ENCODE measurements at places on chromosomes 12 and 14.

DNA sequence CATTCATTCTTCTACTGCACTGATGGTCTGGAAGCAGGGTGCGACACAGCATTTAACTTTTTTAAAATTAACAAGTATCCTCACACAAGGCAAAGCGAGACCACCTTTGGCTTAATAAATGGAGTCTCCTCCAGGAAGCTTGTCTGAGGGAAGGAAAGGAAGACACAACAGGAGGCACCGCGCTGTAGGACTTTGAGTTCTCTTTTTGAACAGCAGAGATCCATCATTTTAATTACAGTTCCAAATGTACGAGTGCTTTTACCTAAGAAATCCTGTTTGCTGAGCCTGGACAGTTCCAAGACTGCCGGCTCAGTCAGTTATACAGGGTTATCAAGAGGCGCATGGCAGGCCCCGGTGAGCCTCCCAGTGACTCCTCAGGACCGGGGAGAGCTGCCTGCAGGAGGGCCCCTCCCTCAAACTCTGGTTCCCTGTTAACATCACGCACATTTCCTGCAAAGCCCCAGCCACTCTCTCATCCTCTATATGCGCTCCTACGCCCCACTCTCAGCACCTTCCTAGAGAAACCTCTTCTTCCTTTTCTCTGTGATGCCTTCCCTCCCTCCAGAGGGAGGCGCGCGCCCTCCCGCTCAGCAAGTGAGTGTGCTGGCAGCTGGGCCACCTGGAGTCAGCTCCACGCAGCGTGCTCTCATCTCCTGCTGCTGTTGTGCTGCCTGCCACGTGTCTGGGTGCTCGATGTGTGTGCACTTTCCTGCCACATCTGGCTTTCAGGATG lies 46.1 kb downstream of the STX2 start:
- no peak overlapping the region for H3K4me3 ChIP-seq
- DNase-seq: no peak
- peaks cover 48% of the 10 kb centered on the region for H3K36me3 ChIP-seq
- no peaks in the 10 kb centered on the region for H3K27me3 ChIP-seq
- peaks cover 13% of the 10 kb centered on the region for H3K4me1 ChIP-seq

DNA sequence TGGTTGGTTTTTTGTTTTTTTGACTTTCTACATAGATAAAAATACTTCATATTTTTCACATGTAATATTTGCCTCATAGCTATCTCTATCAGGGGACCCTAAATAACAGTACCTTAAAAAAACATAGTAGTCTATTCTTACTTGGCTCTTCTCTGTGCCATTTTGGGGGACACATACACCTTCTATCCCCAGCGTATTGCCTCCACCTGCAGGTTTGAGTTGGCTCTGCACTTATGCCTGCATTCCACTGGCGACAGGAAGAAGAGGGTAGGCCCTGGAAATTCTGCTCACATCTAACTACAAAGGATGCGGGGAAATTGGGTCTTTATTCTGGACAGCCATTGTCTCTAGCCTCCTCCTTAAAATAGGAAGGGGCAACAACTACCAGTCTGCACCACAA lies 13.8 kb upstream of the IFI27L2 start:
- H3K27ac ChIP-seq: no peak overlapping the region
- DNase-seq: no peak
- H3K27me3 ChIP-seq: no peaks in the 10 kb centered on the region
- no peak overlapping the region for H3K4me3 ChIP-seq
- no peaks in the 10 kb centered on the region for H3K36me3 ChIP-seq
- H3K4me1 ChIP-seq: no peaks in the 10 kb centered on the region

GRCh38 chr14:91891721-91892220 lies 24.4 kb upstream of the TC2N start:
- DNase-seq: no peak
- no peaks in the 10 kb centered on the region for H3K36me3 ChIP-seq
- no peak overlapping the region for H3K27ac ChIP-seq
- H3K27me3 ChIP-seq: no peaks in the 10 kb centered on the region

- H3K4me1 ChIP-seq: no peaks in the 10 kb centered on the region
- no peak overlapping the region for H3K4me3 ChIP-seq
- no peaks in the 10 kb centered on the region for H3K36me3 ChIP-seq
- DNase-seq: no peak
Measured at GRCh38 chr12:29634057-29634456, 136.6 kb upstream of the OVCH1 start.

DNA sequence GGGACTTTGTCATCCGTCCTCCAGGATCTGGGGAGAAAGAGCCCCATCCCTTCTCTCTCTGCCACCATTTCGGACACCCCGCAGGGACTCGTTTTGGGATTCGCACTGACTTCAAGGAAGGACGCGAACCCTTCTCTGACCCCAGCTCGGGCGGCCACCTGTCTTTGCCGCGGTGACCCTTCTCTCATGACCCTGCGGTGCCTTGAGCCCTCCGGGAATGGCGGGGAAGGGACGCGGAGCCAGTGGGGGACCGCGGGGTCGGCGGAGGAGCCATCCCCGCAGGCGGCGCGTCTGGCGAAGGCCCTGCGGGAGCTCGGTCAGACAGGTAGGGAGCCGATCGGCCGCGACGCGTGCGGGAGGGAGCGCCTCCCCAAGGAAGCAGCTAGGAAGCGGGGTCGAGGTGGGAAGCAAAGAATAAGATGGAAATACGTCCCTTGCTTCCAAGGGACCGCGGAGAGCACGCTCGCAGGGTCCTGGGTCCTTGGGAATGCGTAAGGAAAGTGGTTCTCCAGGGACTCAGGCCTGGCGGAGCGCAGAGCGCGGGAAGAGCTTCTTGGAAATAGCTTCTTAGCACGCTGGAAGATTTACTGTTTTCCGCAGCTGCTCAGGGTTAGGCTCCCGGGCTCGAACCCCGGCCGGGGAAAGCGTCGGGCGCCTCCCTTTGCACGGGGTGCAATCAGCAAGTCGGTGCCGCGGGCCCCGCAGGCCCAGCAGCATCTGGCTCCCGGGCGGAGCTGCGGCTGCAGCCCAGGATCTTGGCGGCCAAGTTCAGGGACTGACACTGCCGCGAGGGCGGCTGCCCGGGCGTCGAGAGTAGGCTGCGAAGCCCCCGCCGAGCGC lies 457 bp downstream of the SOCS2 start:
- H3K27ac ChIP-seq: no peak overlapping the region
- H3K36me3 ChIP-seq: no peaks in the 10 kb centered on the region
- peak overlapping the region; percentile 97 for H3K4me3 ChIP-seq
- H3K4me1 ChIP-seq: peaks cover 8% of the 10 kb centered on the region
- H3K27me3 ChIP-seq: no peaks in the 10 kb centered on the region

GRCh38 chr14:68532496-68532895 lies 260.4 kb downstream of the ZFP36L1 start:
- H3K4me3 ChIP-seq: no peak overlapping the region
- no peaks in the 10 kb centered on the region for H3K36me3 ChIP-seq

- H3K4me3 ChIP-seq: no peak overlapping the region
- H3K27me3 ChIP-seq: no peaks in the 10 kb centered on the region
- H3K4me1 ChIP-seq: no peaks in the 10 kb centered on the region
- H3K27ac ChIP-seq: no peak overlapping the region
- no peak for DNase-seq
Measured at GRCh38 chr12:62731055-62731820, 203.7 kb downstream of the PPM1H start.

DNA sequence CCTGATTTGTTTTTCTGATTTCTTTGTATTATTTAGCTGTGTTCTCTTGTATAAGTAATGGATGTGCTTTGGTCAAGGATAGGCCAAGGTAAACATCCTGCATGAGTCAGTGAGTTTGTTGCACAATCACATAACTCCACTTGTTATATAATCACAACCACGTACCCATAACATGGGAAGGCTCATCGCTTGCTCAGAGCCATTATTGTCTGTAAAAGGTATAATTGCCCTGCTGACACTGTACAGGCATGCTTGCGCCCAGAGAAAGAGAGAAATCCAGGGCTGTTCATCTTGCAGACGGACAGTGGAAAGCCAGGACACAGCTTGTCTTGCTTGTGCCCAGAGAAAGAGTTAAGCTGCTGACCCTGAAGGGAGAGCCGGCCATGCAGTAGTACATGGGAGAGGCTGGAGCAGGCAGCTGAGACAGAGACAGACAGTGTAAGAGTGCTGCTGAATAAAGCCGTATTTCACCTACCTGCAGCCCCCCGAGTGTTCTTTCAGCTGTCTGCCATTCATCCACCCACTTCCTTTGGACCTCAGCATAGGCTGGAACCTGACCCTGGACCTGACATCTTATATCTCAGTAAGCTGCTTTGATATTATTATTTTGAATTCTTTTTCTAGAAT lies 174.7 kb upstream of the DAAM1 start:
- H3K4me3 ChIP-seq: no peak overlapping the region
- no peak for DNase-seq
- no peaks in the 10 kb centered on the region for H3K4me1 ChIP-seq

GRCh38 chr14:33714527-33715226 lies 236.2 kb downstream of the EGLN3 start:
- H3K4me1 ChIP-seq: no peaks in the 10 kb centered on the region
- no peaks in the 10 kb centered on the region for H3K36me3 ChIP-seq
- H3K27me3 ChIP-seq: no peaks in the 10 kb centered on the region
- no peak overlapping the region for H3K27ac ChIP-seq
- no peak for DNase-seq
- H3K4me3 ChIP-seq: no peak overlapping the region

GRCh38 chr12:110669193-110669502 lies 19.8 kb downstream of the HVCN1 start:
- H3K4me1 ChIP-seq: peaks cover 26% of the 10 kb centered on the region
- no peak overlapping the region for H3K27ac ChIP-seq
- H3K4me3 ChIP-seq: no peak overlapping the region
- H3K36me3 ChIP-seq: peaks cover 7% of the 10 kb centered on the region

DNA sequence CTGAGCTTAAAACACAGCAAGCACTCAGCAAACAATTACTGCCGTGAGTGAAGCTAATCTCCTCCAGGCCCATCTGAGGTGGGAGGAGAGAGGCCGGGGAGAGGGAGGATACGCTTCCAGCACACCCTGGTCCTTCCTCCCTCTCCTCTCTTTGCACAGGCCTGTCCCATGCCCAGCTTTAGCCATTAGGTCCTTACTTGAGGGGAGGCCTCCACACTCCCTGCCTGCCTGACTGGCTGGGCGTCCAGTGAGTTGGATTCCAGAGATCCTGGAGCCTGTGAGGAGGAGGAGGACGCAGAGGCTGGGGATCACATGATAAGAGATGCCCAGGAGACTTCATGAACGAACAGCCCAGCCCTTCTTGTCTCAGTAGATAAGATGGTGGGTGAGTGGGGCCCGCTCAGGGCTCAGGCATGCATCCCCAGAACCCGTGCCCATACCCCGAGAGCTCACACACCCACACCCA lies 65.1 kb upstream of the NCOR2 start:
- H3K4me1 ChIP-seq: no peaks in the 10 kb centered on the region
- no peak for DNase-seq
- no peaks in the 10 kb centered on the region for H3K36me3 ChIP-seq
- H3K4me3 ChIP-seq: no peak overlapping the region

DNA sequence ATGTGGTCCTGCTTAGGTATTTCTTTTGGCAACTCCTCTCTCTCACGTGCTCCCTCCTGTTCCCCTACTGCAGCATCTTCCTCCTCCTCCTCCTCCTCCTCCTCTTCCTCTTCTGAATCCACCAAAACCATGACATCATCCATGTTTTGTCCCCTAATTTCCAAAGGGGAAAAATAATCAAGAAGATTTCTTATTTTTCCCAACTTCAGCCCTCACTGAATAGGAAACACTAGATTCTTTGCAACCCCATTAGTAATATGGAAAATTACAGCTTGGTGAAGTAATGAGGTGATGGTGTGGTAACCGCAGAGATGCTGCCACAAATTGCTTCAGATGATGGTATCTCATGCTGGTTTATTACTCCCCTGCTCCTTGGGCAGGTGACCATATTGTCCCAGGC lies 7.5 kb upstream of the WSB2 start:
- no peaks in the 10 kb centered on the region for H3K27me3 ChIP-seq
- H3K4me3 ChIP-seq: no peak overlapping the region
- H3K4me1 ChIP-seq: no peaks in the 10 kb centered on the region
- DNase-seq: no peak

DNA sequence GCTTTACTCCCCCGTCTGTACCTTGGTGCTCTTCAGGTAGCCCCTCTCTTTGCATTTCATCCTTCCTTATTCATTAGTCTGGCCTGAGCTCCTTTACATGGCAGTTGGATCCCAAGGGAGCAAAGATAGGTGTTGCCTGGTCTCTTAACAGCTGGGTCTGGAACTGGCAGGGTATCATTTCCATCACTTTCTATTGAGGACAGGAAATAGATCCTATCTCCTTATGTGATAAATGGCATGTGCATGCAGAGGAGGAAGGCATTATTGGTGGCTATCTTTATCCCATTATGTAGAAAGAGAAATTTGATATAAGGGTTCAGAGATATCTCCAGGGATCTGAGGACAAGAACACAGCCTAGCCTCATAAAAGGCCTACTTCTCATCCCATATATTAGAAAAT lies 54.6 kb upstream of the OAS1 start:
- no peaks in the 10 kb centered on the region for H3K36me3 ChIP-seq
- no peaks in the 10 kb centered on the region for H3K4me1 ChIP-seq

DNA sequence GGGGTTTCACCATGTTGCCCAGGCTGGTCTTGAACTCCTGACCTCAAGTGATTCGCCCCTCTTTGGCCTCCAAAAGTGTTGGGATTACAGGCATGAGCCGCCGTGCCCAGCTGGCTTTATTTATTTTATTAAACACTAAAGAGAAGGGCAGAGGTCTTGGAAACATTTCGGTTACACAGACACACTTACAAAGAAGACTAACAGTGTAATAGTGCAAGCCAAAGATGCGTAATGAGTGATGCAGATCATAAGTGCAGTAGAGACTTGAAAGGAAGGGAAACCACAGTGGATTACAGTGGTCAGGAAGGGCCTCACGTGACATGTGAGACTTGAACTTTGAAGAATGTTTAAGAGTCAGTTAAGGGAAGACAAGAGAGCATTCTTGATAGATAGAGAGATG lies 33.9 kb upstream of the CDK17 start:
- H3K4me1 ChIP-seq: peaks cover 23% of the 10 kb centered on the region
- H3K4me3 ChIP-seq: peak overlapping the region; percentile 2
- peak; percentile 76 for DNase-seq
- H3K36me3 ChIP-seq: no peaks in the 10 kb centered on the region
- H3K27me3 ChIP-seq: no peaks in the 10 kb centered on the region
- peak overlapping the region; percentile 87 for H3K27ac ChIP-seq

DNA sequence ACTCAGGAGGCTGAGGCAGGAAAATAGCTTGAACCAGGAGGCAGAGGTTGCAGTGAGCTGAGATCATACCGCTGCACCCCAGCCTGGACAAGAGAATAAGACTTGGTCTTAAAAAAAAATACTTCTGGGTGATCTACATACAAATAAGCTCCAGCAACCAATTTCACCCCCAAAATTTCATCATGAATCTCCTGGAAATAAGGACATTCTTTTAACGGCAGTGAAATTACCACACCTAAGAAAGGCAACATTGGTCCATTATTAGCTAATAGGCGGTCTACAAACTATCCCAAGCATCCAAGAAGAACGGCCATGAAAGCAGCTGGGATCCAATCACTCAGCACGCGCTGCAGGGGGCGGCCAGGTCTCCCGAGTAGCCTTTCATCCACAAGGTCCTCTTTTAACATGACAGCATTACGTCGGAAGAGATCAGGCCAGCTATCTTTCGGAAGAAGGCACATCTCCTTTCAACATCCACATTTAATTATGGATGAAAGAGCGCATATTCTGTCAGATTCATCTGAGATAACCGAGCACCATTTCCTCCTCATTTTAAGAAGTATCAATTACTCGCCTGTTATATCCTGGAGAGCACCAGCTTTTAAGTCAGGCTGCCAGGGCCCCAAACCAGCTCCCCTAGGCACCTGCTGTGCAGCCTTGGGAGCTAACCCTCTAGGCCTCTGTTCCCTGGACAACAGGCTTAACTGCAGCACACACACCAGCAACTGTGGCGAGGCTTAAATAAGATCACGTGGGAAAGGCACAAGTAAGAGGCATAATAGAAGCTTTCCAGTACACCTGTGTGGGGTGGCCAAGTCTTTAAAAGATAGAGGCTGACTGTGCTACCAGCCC lies 4.2 kb downstream of the SLC15A4 start:
- H3K4me3 ChIP-seq: no peak overlapping the region
- DNase-seq: no peak
- H3K36me3 ChIP-seq: peaks cover 1% of the 10 kb centered on the region
- H3K4me1 ChIP-seq: peaks cover 60% of the 10 kb centered on the region
- peaks cover 6% of the 10 kb centered on the region for H3K27me3 ChIP-seq
- no peak overlapping the region for H3K27ac ChIP-seq
